Fibroblast of lung (primary cell): ENCODE measurements at places on chromosomes 12 and 14. TPM values are rescaled to one million over a fixed set of nuclear protein-coding genes. Genes with fewer than 3 reads are reported as not detected.

Gene TIMELESS
- total RNA-seq = 3.6 and 5.9 TPM in 2 replicates

Gene BDKRB2
- total RNA-seq = 43.9 and 91.5 TPM in 2 replicates

Gene MDP1
- 13.6 and 22.1 TPM in 2 replicates for total RNA-seq

Gene GPR68
- total RNA-seq = 0.26 and 0.66 TPM in 2 replicates

Gene SIX4
- total RNA-seq = 9.2 and 18.3 TPM in 2 replicates

Gene PRB2
- total RNA-seq = not detected in 2 replicates

Gene ARMH4
- 3.6 and 6.3 TPM in 2 replicates for total RNA-seq

Gene DEGS2
- total RNA-seq = under 0.01 and 0.26 TPM in 2 replicates

Gene KRT73
- not detected in 2 replicates for total RNA-seq

Gene PCED1B
- 0.26 and 0.33 TPM in 2 replicates for total RNA-seq

- peak; percentile 82 for DNase-seq
Observed at GRCh38 chr12:116454950-116455447, 104.2 kb upstream of the MAP1LC3B2 start.

DNA sequence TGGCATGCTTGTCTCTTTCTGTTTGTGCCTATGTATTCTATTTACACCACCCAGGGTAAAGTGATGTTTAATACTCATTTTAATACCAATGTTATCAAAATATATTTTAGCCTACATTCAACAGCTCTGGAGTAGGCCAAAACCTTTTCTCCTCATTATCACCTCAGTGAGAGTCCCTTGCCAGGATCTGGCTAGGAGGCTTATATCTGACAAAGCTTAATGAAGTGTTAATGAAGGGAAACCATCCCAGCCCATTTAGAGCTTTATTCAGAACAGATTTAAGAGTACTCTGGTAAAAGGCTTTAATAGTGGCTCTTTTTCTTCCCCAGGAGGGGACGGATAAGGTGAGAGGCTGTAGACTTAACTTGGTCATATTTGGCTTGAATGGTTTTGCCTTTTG, 137.6 kb downstream of the GRIN2B start:
- DNase-seq = no peak

- no peak for DNase-seq
Observed at GRCh38 chr14:41597647-41598046, 9.0 kb upstream of the LRFN5 start.

DNA sequence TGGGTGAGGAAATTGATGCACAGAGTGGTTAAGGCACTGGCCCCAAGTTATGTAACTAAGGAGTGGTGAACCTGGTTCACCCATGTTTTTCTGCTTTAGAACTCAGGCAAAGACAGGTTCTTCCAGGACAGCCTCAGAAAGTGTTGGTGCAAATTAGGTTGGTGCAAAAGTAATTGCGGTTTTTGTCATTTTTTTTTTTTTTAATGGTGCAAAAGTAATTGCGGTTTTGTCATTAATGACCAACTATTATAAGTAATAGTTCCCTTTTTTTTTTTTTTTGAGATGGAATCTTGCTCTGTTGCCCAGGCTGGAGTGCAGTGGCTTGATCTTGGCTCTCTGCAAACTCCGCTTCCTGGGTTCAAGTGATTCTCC, 5.2 kb upstream of the SSH1 start:
- no peak for DNase-seq

GRCh38 chr12:120842595-120842994, 61.6 kb downstream of the SPPL3 start:
- no peak for DNase-seq

GRCh38 chr12:119179335-119180021, 747 bp downstream of the HSPB8 start:
- peak; percentile 49 for DNase-seq

DNA sequence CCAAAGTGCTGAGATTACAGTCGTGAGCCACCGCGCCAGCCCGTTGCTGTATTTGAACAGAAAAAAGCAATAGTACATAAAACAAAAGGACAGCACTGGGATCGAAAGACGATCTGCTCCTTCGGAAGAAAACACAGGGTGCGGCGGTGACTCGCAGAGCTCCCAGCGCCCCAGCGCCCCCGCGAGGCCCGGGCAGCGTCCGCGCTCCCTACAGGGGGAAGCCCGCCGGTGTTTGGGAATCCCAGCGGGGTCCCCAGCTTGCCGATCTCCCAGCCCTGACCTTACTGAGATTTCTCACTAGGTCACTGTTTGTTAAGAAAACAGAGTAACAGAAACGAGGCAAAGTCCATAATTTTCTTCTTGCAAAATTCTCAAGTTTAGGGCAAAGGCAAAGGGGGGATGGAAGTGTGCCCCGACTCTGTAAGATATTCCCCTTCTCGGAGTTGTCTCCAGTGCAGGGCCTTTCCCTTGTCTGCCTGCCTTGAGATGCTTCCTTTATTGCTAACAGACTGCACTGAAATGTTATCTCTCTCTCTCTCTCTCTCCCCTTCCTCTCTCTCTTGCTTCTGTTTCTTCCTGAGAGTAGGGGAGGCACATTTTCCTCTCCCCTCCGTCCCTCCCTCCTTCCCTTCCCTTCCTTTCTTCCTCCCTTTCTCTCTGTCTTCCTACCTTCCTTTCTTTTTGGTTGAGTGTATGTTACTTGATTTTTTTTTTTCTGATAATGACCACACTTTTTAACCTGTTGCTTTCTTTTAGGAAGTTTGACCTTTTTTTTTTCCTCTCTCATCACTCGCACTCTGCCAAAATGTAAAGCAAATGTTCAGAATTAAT, 91.9 kb downstream of the TMEM30B start:
- DNase-seq = peak; percentile 84

DNA sequence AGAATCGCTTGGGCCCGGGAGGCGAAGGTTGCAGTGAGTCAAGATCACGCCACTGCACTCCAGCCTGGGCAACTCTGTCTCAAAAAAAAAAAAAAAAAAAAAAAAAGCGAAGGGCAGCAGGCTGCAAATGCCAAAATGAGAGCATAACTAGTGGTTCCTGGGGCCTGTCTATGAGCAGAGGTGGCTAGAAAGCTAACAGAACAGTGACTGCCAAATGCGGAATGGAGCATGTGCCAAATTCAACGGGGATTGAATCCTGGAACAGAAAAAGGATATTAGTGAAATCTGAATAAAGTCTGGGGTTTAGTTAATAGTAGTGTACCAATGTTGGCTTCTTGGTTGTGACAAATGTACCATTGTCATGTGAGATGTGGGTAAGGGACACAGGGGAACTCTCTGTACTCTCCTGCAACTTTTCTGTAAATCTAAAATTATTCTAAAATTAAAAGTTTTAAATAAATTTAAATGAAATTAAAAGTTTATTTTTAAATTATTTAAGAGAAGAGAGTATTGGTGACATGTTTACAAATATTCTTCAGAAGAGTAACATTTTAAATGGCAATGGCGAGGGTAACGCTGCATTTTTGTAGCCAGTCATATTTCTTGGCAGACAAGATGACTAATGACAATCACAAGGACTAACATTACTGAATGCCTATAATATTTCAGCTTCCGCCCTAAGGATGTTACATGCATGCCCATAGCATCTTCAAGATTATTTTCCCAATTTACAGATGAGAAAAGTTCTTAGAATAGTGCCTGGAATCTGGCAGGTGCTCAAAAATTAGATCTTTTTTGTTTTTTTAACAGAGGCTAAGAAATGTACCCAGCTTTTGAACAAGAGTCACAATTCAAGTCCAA, 28.9 kb upstream of the NUDT4 start:
- DNase-seq = peak; percentile 6

- peak; percentile 28 for DNase-seq
Observed at GRCh38 chr12:22299294-22299912, 35.1 kb downstream of the ST8SIA1 start.

DNA sequence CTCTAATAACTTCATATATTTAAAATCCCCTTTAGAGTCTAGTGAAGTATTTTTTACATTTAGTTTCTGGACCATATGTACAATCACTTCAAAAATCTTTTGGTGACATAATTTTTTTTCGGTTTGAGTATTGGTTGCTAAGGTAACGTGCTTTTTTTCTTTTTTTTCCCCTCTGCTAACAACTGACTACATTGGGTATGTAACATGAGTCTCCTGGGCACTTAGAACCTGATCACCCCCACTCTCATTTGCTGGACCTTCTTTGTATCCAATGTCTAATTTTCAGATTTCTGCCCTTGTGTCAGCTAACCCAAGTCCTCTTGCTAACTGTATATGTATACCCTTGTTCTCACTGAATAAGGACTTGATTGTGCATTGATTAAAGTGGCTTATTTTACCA, 592.9 kb upstream of the FLRT2 start:
- DNase-seq = no peak

- peak; percentile 51 for DNase-seq
Observed at GRCh38 chr14:90235179-90235976, 21.0 kb upstream of the PSMC1 start.

GRCh38 chr12:9365296-9365695, 157.1 kb upstream of the PZP start:
- peak; percentile 37 for DNase-seq

DNA sequence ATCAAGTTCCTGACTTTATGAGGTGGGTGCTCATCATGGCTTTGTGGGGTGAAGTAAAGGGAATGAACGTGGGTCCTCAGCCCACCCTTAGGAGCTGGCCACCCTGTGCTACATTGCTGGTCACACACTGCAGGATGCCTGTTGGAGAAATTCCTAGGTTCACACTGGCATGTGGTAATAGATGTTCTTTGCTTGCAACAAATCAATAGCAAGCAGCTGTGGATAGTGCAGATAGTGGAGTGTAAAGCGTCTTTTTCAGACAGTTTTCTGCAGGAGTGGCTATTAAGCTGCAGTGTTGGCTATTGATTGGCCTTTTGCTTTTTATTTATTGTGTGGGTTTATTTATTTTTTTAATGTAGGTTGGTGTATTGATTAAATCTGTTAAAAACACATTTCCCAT, 822.7 kb downstream of the NRXN3 start:
- no peak for DNase-seq

- peak; percentile 87 for DNase-seq
Observed at GRCh38 chr12:28190321-28191050, at the start of gene CCDC91. Gene CCDC91, plus strand, starts transcription at chr12:28190456. Its CDS starts 66,760 bp downstream, at chr12:28257216.

- no peak for DNase-seq
Observed at GRCh38 chr12:121202407-121203355, 7.2 kb upstream of the P2RX4 start.

DNA sequence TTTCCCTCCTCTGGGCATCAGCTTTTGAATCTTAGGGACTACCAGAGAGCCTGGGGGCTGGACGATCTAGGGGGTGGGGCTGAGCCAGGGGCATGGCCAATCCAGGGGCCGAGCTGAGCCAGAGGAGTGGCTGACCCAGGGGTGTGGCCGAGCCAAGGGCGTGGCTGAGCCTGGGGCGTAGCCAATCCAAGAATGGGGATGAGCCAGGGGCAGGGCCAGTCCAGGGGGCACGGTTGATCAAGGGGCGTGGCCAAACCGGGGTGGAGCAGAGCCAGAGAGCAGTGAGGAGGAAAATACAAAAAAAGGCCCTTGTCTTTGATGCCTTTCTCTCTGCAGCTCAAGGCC, 219.3 kb upstream of the NOS1 start:
- DNase-seq = no peak
